ENCODE measurements at places on chromosomes 13 and 19.

DNA sequence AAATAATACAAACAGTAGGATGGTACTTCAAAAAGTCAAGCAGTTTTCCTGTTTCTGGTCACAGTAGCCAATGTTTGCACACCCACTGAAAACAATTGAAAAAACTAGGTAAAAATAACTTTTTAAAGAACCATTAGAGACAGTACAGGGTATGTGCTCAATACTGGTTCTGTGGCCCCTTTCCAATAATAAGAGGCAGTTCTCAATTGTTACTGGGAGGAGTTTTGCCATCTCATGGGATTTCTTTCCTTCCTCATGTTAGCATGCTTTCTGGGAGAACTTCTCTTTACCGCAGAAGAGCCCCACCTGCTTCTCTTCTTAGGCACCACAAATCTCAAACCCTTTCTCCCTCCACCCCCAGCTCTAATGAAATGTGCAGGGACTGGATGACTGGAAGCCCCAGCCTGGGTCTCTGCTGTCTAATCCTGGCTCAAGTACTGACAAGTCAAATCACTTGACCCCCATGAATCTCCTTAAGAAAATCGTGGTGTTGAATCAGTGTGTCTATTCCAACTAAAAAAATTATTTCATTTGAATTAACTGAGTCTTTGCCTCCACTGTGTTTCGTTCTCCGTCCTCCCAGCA, 14.6 kb downstream of the METTL21C start:
- no peak for DNase-seq

GRCh38 chr19:46745030-46745429, 827 bp upstream of the FKRP start:
- DNase-seq, result no peak

GRCh38 chr19:17555929-17556813, 722 bp downstream of the COLGALT1 start:
- DNase-seq, result peak; percentile 45

DNA sequence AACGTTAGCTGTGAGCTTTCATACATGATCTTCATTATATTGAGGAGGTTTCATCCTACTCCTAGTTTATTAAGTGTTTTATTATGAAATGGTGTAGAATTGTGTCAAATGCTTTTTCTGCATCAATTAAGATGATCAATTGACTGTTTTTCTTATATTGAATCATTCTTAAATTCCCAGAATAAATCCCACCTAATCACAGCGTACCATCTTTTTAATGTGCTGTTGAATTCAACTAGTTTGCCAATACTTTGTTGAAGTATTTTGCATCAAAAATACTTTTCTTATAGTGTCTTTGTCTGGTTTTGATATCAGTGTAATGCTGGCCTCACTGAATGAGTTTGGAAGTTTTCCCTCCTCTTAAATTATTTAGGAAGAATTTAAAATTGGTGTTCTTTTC, 138.6 kb upstream of the SGCG start:
- DNase-seq, result no peak

DNA sequence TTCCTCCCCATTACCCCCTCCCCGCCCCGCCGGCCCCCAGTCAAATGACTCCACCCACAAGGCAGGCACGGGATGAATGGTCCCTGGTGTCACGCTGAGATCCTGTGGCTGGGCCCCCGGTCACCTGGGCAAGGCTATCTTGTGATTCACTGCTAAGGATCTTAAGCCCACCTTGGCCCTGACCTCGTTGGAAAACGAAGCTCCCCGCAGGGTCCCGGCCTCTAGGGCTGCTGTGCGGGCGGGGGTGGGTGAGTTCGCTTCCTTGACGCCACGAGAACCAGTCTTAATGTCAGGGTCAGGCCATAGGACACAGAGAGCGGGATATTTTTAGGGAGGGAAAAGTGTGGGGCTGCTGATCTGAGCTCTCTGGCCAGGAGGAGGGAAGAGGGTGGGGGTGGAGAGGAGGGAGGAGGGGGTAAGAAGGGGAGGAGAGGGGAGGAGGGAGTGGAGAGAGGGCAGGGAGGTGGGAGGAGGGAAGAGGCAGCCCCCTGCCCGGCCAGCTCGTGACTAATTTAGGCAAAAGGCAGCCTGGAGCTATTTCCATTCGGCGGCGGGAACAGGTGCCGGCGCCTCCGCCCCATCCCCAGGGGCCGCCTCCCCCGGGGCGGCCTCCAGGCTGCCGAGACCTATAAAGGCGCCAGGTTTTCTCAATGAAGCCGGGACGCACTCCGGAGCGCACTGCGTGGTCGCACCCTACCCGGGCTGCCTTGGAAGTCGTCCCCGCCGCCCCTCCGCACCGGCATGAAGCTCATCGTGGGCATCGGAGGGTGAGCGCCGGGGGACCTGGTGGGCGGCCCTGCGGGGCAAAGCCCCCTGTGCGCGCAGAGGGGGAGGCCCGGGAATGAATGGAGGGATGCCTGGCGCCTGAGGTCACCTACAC, at the start of gene NMRK2:
NMRK2 (plus strand) TSS at position 139 of the 880 bp plus-strand sequence; CDS start at position 742, 603 bp downstream.
- no peak for DNase-seq

DNA sequence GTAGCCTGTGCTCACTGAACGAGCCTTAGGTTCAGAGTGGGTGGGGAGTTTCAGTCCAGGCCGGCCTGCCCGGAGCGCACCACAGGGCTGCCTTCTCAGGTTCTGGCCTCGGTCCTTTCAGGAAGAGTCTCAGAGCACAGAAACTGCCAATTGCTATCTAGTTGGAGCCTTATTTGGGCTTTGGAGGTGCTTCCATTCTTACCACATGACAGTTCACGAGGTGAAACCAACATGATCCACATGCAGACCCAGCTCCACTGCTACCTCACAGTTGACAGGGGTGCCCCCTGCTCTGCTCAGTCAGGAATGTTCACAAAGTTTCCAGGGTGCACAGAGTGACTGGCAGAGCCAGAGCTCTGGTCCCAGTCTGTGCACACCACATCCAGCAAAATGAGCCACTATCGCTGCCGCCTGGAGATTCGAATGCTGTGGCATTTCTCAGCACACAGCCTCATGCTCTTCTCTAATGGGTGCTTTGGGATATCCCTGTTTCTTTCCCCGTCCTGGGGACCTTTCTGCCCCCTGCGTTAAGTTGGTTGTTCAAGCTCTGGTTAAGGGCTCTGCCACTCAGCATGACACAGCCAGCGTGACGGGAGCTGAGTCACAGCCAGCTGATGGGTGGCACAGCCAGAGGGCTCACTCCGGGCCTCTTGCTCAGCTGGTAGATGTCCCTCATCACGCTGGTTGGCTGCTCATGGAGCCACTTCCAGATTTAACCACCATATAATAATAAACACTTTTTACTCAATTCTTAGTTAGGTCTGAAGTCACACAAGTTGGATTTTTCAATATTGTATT, 7.5 kb upstream of the SACS start:
- no peak for DNase-seq

DNA sequence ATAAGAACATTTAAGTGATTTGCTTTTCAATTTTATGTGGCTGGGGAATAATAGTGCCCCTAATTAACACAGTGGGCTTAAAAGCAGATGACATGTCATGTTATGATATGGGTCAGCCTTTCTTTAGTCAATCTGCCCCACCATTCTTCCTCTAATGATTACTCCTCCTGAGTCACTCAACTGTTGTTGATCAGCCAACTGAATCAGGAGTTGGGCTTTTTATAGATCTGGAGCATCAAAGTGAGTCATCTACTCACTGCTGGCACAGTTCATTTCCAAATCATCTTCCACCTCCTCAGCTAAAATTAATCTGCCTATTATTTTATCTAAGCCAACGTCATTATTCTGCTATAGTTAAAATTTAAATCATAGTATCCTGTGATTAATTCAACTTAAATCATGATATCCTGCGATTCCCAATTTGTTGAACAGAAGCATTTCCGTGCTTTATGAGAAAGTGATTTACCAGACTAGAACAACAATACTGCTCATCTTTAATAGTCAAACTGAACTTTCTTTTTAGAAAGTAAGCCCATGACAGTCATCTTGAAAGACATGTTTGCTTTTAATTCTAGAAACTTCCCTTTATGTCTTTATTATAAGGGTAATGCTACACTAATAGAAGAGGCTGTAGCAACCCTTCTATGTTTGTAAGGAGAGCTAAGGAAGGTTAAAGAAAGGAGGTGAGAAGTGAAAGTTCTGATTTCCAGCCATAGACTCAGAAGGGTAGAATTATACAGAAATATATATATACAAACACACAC, 551.4 kb downstream of the TBC1D4 start:
- no peak for DNase-seq

DNA sequence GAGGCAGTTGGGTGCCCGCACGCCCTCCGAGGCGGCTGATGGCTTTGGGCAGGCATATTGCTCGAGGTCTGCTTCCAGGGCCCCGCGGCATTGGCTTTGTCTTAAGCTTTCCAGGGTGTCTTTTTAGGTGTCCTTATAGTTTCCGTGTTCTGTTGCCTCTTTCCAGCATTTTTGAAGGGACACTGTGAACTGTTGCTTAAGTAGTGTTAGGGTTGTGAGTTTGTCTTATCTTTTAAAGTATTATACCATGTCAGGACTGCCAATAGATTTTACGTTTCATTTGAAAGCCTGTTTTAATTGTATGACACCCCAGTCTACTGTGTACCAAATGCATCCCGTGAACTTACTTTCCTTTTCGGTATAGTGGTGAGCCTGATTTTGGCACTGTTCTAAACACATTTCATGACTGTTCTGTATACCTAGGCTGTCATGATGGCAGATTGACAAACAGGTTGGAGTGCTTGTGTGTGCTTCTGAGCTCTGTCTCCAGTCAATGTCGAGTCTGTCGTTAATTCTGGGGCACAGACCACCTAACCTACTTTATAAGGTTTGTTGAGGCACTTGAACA, 656 bp downstream of the PCCA start:
- peak; percentile 4 for DNase-seq

GRCh38 chr19:48308631-48309586, 16.4 kb upstream of the EMP3 start:
- DNase-seq, result no peak

DNA sequence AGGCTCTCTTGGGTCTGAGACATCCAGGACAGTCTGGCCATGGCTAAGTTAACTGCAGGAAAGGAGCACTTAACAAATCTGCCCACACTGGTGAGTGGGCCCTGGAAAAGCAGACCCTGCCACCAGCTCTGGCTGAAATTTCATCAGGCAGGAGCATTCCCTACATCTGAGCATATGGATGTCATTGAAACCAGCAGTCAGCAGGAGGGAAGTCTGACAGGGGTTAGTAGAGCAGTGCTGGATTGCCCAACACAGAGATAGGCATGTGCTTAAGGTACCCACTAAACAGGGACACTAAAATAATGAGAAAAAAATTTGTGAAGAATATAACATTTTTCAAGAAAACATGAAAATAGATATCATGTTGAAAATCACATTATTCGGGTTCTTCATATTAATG, 13.6 kb upstream of the ACOD1 start:
- no peak for DNase-seq

DNA sequence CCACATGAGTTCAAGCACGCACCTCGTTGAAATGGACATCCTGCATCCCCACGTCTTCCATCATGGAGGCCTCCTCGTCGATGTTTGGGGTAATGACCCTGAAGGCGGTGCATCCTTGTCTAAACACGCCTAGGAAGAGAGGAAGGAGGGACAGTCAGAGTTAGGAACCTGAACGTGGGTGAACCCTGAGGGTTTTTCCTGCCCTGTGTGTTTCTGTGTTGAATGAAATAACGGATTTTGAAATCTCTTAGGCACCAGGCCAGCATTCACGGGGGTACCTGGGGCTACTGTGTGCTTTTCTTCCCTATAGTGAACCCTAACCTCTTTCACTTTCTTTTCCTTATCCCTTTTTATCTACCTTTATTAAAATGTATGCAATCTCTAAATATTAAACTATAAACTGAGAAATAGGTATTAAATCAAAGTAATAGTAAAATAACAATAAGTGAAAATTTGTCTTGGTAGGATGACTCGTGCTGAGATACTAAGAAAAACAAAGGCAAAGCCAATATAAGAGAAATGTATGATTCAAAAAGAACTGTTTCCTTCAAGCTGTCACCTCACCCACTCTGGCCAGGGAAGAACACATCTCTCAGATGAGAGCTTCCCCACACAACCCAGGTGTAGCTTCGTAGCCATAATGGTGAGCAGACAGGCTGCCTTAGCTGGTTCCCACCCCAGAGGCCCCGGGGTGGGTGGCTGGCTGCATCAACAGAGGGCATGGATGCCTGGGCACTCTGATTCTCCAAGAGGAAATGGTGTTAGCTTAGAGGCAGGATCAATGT, 72.1 kb upstream of the SLC15A1 start:
- DNase-seq, result no peak

DNA sequence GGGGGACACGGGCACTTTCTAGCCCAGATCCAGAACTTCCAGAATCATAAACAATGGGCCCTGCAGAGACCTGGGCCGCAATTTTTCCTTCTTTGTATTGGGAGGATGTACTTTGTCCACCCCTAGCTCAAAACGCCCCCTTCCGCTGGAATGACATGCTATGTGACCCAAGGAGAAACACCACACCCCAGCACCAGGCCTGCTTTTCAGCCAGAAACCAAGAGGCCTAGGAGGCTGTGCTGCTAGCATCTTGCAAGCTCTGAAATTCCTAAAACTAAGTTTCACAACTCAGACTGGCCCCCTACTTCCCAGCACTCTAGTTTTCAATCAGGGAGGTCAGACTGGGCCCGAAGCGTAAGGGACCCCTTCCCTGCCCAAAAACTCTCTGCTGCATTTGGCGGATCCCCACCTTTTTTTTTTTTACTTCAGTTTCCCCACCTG, 538 bp downstream of the LSM4 start:
- peak; percentile 51 for DNase-seq
